ENCODE measurements at places on chromosomes 16 and 17.

DNA sequence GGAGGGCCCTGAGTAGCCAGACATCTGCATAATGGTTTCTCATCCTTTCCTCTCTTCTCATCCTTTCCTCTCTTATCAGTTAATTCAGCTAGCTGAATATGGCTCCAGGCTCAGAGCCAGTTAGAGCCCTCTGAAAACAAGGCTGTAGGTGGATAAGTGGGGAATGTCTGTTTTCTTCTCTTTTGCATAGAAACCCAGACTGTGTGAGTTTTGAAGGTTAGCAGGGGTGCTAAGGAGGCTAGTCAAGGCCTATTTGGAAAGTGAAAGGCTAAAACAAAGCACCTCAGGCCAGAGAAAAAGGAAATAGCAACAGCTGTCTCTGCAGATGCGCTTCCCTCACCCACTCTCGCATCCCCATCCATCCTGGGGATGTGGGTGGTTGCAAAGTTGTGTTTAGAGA is 420.9 kb downstream of the SHISA9 start:
- no peak for DNase-seq

DNA sequence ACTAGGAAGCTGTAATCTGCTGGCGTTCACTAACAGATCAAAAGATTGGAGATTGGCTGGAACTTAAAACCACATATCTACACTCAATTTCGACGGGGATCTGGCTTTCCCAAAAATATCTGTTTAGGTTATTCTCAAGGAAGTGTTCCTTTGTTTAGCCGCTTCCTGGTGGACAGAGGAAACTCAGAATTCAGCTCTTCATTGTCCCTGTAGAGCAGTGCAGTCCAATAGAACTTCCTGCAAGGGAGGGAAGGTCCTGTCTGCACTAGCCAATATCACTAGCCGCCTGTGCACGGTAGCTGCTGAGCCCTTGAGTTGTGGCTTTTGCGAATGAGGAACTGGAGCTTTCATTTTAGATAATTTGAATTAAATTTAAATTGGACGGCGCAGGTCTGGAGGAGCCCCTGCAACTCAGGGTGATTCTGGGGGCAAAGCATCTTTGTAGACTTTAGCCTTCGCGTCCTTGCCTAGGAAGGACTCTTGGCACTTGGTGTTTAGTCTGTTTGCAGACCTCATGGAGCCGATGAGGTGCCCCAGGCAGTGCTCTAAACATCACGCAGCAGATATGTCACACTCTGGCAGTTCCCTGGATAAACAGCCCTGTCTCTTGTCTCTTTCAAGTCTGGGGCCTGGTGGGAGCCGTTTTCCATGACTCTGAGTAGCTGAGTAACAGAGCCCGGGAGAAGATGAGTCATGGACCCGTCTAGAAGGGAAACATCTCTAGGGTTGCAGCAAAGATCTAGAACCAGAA is 122.2 kb downstream of the CCDC182 start:
- no peak for DNase-seq

DNA sequence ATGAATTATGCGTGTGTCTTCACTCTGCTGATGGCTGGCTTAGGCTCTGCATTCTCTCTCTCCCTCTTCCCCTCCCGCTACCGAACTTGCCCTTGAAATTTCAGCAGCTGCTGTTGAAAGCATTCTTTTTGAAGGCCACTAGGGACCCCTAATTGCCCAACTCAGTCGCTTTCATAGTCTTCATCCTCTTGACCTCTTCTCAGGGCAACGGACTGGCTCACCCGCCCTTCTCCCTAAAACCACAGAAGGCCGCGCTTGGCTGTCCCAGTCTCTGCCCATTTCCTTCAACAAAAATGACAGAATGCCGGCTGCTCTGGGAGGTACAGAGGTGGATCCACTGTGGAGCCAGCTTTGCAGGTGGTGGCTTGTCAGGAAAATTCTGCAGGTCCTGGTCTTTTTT is 21.0 kb upstream of the FMNL1 start:
- no peak for DNase-seq

DNA sequence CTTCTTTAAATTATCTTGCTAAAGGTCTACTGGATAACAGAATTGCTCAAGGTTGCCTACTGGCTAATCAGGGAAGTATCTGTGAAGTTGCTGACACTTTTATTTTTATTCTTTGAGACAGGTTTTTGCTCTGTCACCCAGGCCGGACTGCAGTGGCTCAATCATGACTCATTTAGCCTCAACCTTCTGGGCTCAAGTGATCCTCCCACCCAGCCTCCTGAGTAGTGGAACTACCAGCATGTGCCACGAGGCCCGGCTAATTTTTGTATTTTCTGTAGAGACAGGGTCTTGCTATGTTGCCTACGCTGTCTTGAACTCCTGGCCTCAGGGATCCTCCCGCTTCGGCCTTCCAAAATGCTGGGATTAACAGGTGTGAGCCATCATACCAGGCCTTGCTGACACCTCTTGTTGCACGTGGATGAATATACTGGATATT is 43.1 kb downstream of the GLG1 start:
- DNase-seq, result no peak

- no peak for DNase-seq
These were observed 616.9 kb upstream of the SOX9 start for GRCh38 chr17:71503710-71504465.

DNA sequence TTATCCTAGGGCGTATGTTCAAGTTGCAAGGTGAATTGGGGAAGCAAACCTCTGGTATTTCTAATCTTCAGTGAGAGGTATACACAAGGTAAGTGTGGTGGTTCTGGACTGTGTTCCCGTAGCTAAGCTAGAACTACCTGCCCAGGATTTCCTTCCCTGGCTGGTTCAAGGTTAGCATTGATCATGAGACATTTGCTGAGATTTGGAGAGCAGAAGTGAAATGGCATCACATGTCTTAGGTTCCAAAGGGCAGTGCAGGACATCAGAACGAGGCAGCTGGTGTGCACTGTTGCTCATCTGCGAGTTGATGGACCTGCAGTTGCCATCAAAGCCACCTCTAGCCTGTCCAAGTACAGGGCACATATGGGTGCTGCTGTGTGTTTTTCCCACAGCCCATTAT is 95.2 kb downstream of the EMP2 start:
- DNase-seq, result no peak

GRCh38 chr16:14566599-14566998 is 63.5 kb downstream of the PARN start:
- DNase-seq, result no peak

GRCh38 chr16:16191493-16192167 is 31.7 kb downstream of the ABCC6 start:
- no peak for DNase-seq

DNA sequence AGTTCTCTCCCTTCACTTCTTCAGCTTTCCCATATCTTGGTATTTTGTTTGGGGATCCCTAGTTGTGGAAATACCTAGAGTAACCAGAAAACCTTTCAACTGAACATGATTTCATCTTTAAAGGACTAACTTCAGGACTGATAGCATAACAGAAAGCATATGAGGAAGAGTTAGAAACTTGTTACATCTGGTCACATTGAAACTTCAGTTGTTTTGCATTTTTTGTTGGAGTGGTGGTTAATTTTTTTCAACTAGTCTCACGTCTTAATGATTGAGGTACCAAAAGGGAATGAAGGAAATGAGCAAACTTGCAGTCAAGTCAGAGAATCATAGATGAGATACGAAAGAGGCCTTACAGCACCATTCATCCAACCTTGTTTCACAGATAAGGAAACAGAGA is 49.6 kb downstream of the TANGO6 start:
- no peak for DNase-seq

- no peak for DNase-seq
These were observed 292.9 kb upstream of the CA10 start for GRCh38 chr17:52451294-52451861.

DNA sequence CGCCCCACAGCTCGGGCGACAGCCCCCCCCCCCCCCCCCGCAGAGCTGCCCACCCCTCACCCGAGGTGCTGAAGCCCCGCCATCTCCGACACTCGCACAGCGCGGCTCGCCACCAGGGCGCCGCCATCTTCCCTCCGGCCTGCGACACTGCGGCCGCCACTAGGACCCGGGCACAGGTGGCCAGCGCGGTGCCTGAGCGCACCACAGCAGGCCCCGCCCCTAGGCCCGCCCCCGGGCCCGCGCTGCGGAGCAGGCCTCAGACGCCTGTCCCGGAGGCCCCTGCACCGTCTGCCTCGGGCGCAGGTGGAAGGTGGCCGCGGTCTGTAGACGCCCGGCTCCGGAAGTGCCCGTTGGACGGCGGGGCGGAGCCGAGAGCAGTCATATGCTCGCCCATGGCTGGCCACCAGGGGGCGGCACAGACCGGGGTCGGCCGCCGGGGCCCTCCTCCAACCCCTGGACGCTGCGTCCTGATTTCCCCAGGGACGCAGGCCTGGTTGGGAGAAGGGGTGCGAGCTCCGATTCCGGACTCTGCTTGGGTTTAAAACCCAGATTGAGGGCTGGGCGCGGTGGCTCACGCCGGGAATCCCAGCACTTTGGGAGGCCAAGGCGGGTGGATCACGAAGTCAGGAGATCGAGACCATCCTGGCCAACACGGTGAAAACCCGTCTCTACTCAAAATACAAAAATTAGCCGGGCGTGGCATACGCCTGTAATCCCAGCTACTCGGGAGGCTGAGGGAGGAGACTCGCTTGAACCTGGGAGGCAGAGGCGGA is at the start of gene MRPL38:
TSS of gene MRPL38 (minus strand) at position 136 of the 773 bp plus-strand sequence. CDS start at position 127, 9 bp downstream.
- DNase-seq, result peak; percentile 69

- DNase-seq, result no peak
These were observed 20.4 kb upstream of the PHB1 start for GRCh38 chr17:49434821-49435670.

DNA sequence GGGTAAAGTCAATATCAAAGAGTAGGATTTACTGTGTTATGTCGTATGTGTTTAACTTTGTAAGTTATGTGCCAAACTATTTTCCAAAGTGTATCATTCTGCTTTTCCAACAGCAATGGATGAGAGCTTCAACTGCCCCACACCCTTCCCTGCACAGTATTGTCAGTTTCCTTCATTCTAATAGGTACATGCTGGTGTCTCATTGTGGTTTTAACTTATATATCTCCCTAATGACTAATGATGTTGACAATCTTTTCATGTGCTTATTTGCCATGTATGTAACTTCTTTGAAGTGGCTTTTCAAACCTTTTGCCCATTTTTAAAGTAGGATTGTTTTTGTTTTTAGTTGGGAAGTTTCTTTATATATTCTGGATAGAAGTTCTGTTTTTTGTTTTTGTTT is 3.8 kb downstream of the DDX19B start:
- DNase-seq, result no peak

- no peak for DNase-seq
These were observed 3.6 kb downstream of the TEX2 start for GRCh38 chr17:64259426-64259825.

GRCh38 chr16:30664616-30665109 is 6.4 kb downstream of the FBRS start:
- no peak for DNase-seq

- DNase-seq, result no peak
These were observed 1.4 kb downstream of the PRAC2 start for GRCh38 chr17:48724251-48725003.
